ENCODE measurements at places on chromosomes 12 and 14. TPM values are rescaled to one million over a fixed set of nuclear protein-coding genes. Genes with fewer than 3 reads are reported as not detected.

Gene C12orf60
- not detected for total RNA-seq

Gene BBOF1
- not detected for total RNA-seq

Gene NANOG
- not detected for total RNA-seq

Gene FBXO34
- total RNA-seq: 35.7 TPM

Gene APOF
- total RNA-seq: not detected

Gene TRIM9
- total RNA-seq: 1.2 TPM

Gene TAS2R10
- total RNA-seq: not detected

Data from stomach (tissue), 19 donors.